Bronchus fibroblast of lung (primary cell): ENCODE measurements at places on chromosomes 16 and 17. TPM values are rescaled to one million over a fixed set of nuclear protein-coding genes. Genes with fewer than 3 reads are reported as not detected.

Gene CCL18
- total RNA-seq, result not detected in 2 replicates

Gene TMC8
- 0.17 TPM in 1 of 2 replicates, not detected in the other for total RNA-seq

Gene MPO
- under 0.01 TPM in 1 of 2 replicates, not detected in the other for total RNA-seq

Gene SLC12A3
- total RNA-seq, result not detected in 2 replicates

Gene MMP28
- 0.67 and 2.2 TPM in 2 replicates for total RNA-seq

Gene ASGR2
- not detected in 2 replicates for total RNA-seq

Gene CUEDC1
- 10.3 and 12.5 TPM in 2 replicates for total RNA-seq

Gene NEURL4
- total RNA-seq, result 9.9 and 12.2 TPM in 2 replicates

Gene TOP2A
- 107 and 127 TPM in 2 replicates for total RNA-seq

Gene CDH5
- not detected in 2 replicates for total RNA-seq

Gene OGFOD1
- total RNA-seq, result 31.8 and 37.2 TPM in 2 replicates

Gene ERN2
- 0.45 TPM in 1 of 2 replicates, not detected in the other for total RNA-seq

Gene TK1
- 276 and 278 TPM in 2 replicates for total RNA-seq

Gene C17orf113
- total RNA-seq, result 0.17 and 0.30 TPM in 2 replicates

Gene NLRC3
- not detected in 2 replicates for total RNA-seq

Gene NEUROD2
- not detected in 2 replicates for total RNA-seq

Gene USP43
- 0.15 and 0.50 TPM in 2 replicates for total RNA-seq

Gene G6PC1
- not detected in 2 replicates for total RNA-seq

Gene GNGT2
- 0.17 and 1.0 TPM in 2 replicates for total RNA-seq

Gene ORMDL3
- 24.4 and 32.1 TPM in 2 replicates for total RNA-seq

Gene SEPTIN1
- total RNA-seq, result 0.15 TPM in 1 of 2 replicates, not detected in the other

Gene OTOP3
- total RNA-seq, result not detected in 2 replicates

Gene SRCIN1
- total RNA-seq, result 0.15 TPM in 1 of 2 replicates, not detected in the other

Gene PRM3
- not detected in 2 replicates for total RNA-seq

Gene PNMT
- not detected in 2 replicates for total RNA-seq

Gene ZNF785
- 4.9 and 6.2 TPM in 2 replicates for total RNA-seq

Gene OR1A1
- total RNA-seq, result not detected in 2 replicates

Gene PRR29
- 0.30 TPM in 1 of 2 replicates, not detected in the other for total RNA-seq

Gene KLHL10
- 0.17 TPM in 1 of 2 replicates, not detected in the other for total RNA-seq

Gene KCTD19
- not detected in 2 replicates for total RNA-seq

Gene C17orf78
- total RNA-seq, result not detected in 2 replicates

Gene DRC3
- 0.50 and 0.59 TPM in 2 replicates for total RNA-seq

Gene KRTAP2-3
- total RNA-seq, result not detected in 2 replicates

Gene ESRP2
- total RNA-seq, result 0.30 and 0.50 TPM in 2 replicates

Gene ABCA3
- 0.15 and 0.34 TPM in 2 replicates for total RNA-seq

Gene SLC35G6
- total RNA-seq, result not detected in 2 replicates

Gene CXCL16
- 0.34 and 0.59 TPM in 2 replicates for total RNA-seq

Gene GPR139
- not detected in 2 replicates for total RNA-seq

Gene SPATA33
- 5.1 and 7.4 TPM in 2 replicates for total RNA-seq

Gene TAT
- total RNA-seq, result not detected in 2 replicates

Gene SLC22A31
- total RNA-seq, result 0.45 and 1.7 TPM in 2 replicates

Gene PRRT2
- 0.67 and 0.89 TPM in 2 replicates for total RNA-seq

Gene STX1B
- 0.50 and 1.2 TPM in 2 replicates for total RNA-seq

Gene TK2
- 14.9 and 17.5 TPM in 2 replicates for total RNA-seq

Gene OMG
- not detected in 2 replicates for total RNA-seq

Gene MAP2K3
- 14.3 and 16.2 TPM in 2 replicates for total RNA-seq

Gene P3H4
- 48.6 and 53.4 TPM in 2 replicates for total RNA-seq

Gene PIGS
- 69.6 and 72.1 TPM in 2 replicates for total RNA-seq

Gene LDHD
- total RNA-seq, result 0.34 and 0.45 TPM in 2 replicates

Gene CA5A
- not detected in 2 replicates for total RNA-seq

Gene TMEM235
- not detected in 2 replicates for total RNA-seq

Gene SMIM36
- total RNA-seq, result not detected in 2 replicates

Gene IL17C
- total RNA-seq, result not detected in 2 replicates

Gene MMP15
- 2.2 TPM in 2 replicates for total RNA-seq
